ENCODE measurements at places on chromosomes 7 and 10.
A peak's percentile ranks its signal among the peaks of the same experiment; 100 is the strongest.

DNA sequence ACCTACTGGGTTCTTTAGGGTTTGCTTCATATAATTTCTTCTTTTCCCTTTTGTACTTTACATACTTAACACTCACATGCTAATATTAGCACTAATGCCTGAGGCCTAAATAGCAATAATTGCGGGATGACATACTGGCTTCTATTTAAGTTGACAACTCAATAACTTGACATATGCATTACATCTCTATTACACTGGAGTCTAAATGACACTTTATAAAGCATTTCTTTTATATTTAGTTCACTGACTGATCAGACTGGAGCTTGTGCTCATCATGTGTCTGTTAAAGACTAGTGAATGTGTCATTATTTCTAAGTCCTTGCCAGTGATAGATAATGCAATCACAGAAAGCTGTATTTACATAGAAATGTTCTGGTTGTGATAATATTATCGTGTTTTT lies 472.1 kb upstream of the SEMA3A start:
- DNase-seq: no peak

GRCh38 chr10:34811126-34811967 lies 3.7 kb downstream of the PARD3 start:
- no peak for DNase-seq

DNA sequence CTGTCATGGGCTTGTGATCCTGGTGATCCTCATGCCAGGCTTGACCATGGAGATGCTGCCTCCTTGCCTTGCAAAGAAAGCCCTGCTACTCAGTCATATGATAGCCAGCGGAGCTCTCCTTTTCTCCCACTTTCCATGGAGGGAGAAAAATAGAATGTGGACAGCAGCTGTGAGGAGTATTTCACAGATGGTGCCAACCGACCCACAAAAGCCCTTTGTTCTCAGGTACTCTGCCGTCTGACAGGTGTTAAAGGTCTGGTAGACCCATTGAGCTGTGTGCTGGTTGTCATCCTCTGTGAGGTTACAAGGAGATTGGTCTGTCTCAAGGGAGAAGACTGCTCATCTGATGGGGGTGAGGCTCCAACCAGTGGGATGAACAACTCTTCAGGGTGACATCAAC lies 29.5 kb upstream of the COBL start:
- DNase-seq: no peak

DNA sequence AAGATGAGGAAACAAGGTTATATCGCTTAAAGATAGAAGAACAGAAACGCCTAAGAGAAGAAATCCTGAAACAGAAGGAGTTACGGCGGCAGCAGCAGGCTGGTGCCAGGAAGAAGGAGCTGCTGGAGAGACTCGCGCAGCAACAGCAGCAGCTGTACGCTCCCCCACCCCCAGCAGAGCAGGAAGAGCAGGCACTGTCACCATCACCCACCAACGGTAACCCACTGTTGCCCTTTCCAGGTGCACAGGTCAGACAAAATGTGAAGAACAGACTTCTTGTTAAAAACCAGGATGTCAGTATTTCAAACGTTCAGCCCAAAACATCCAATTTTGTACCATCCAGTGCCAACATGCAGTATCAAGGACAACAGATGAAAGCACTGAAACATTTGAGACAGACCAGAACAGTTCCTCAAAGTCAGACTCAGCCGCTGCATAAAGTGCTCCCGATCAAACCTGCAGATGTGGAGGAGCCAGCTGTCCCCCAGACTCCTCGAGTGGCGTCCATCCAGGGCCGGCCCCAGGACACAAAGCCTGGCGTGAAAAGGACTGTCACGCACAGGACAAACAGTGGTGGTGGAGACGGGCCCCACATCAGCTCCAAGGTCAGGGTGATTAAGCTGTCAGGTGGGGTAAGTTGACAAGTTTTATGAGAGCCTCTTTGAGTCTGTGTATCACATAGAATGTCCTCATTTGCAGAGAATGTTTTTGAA lies 67.1 kb downstream of the SHH start:
- no peak for DNase-seq

DNA sequence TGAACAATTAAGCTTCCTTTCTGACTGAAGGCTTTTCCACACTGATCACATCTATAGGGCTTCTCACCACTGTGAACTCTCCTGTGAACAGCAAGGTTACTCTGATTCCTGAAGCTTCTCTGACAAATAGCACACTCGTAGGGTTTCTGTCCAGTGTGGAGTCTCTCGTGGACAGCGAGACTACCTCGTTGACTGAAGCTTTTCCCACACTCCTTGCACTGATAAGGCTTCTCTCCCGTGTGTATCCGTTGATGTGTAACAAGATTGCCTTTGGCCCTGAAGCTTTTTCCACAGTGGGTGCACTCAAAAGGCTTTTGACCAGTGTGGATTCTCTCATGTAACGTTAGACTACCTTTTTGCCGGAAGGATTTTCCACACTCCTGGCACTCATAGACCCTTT lies 4.4 kb downstream of the ZNF32 start:
- no peak for DNase-seq

GRCh38 chr10:43057231-43057711 lies 19.6 kb upstream of the RET start:
- no peak for DNase-seq

- DNase-seq: peak; percentile 66
Measured at GRCh38 chr10:7872041-7872442, 53.7 kb downstream of the TAF3 start.

DNA sequence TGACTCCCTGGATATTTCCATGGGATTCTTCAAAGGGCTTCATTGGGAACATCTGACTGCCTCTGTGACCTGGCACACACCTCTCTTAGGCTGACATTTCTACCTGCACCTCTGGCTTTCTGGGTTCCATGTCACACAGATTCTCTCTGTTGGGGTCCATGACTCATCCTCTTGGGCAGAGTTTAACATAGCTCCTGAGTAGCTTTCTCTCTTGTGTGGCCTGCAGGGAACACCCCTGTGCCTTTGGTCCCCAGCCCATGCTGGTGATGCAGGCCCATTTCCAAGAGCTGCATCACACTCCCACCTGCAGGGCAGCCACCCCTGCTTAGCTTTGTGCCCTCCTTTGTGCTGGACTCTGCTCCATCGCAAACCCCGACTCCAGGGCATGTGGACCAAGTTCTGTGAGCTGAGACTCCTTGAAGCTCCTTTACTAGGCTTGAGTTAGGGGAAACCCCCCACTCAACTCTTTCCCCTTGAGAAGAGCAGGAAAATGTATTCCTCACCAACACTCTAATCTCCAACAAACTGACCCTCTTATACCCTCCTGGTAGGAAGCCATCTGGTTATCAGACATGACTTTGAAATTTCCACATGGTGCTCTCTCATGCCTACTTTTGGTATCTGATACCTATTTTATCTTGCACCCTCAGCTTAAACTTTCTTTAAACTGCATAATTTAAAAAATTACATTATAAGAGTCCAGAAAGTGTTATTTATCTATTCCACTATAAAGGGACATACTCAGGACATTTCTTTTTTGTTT lies 93.3 kb downstream of the ZNF777 start:
- no peak for DNase-seq

- no peak for DNase-seq
Measured at GRCh38 chr10:124802313-124802675, 675 bp downstream of the ABRAXAS2 start.

DNA sequence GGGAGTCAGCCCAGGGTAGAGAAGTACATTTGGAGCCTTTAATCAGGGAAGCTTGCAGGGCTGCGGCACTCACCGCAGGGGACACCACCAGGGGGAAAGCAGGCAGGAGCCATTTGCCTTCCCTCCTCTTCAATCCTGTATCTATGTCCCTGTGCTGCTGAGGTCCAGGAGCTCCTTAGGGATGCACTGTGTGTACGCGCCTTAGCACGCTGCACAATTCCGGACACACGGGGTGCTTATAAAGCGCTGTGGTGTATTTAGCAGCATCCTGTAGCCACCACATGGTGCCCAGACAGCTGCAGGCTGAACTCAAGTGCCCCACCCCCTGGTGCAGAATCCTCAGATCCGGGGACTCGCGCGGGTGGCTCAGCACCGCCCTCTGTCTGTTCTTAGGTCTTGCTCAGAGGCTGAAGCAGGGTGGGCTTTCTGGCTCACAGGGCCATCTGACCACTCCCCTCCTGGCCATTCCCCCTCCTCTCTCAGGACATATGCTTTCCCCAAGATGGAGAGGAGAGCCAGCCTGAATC lies 421.4 kb downstream of the SDK1 start:
- DNase-seq: no peak

- no peak for DNase-seq
Measured at GRCh38 chr7:122344303-122344620, 39.7 kb upstream of the FEZF1 start.

GRCh38 chr10:19252531-19252930 lies 203.9 kb downstream of the MALRD1 start:
- DNase-seq: no peak

- DNase-seq: peak; percentile 6
Measured at GRCh38 chr10:75043256-75044131, 68.0 kb upstream of the SAMD8 start.

GRCh38 chr10:16599662-16600061 lies 78.0 kb upstream of the C1QL3 start:
- DNase-seq: no peak

DNA sequence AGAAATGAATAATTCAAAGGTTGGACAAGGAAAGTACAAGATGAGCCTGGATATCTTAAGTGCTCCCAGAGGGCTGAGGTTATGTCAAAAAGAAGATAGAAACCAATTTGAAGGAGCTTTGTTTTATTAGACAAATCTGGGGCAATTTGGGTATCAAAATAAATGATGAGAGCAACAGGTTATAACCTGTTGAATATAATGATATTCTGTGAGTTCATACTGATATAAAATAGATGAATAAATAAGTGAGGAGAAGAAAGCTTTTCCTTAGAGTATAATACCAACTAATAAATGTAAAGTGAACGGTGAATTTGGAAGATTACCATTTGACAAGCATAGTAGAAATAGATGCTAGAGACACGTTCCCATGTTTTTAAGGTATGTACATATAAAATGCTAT lies 544.2 kb upstream of the ANKRD30A start:
- no peak for DNase-seq

- DNase-seq: no peak
Measured at GRCh38 chr7:55657654-55658053, 85.4 kb upstream of the VOPP1 start.

DNA sequence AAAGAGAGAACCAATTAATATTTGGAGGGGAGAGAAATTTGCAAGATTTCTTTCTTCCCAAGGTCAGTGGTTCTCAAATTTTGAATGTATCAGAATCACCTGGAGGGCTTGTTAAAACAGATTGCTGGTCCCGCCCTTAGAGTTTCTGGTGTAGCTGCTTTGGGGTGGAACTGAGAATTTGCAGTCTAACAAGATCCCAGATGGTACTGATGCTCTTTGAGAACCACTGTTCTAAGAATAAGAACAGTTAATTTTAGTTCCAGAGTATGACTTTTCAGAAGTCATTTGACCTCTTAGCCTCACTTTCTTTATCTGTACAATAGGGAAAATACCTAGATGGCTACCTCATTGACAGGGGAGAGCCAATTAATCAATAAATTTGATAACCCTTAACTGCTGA lies 161.6 kb downstream of the PRKG1 start:
- no peak for DNase-seq

DNA sequence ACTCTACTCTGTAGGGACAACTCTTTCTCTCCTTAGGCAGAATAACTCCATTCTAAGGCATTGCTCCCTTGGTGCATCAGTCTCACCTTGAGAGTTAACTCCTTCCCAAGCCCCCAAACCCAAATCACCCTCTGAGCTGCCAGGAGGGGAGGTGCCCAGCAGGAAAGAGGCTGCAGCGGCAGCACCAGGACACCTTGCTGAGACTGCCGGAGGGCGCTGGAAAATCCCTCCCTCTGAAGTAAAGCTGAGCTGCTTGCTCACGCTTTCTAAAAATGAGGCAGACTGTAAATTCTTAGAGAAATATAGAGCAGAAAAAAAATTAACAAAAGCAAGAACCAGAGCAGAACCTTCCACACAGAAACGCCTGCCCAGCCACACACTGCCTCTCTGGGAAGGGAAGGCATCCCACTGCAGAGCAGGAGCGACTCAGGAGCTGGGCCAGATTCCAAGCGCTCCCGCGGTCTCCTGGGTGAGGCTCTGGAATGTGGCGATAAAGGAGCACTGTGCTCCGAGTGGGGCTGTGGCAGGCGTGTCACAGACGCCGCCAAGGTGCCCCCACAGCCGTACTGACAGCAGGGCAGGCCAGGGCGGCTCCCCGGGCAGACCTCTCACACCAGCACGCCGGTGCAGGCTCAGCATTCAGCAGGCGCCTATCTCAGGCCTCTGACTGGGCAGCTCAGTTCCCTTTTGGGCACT lies 202.1 kb downstream of the TNS3 start:
- DNase-seq: no peak

GRCh38 chr10:20303453-20304152 lies 487.4 kb downstream of the PLXDC2 start:
- DNase-seq: no peak

GRCh38 chr7:27875061-27875460 lies 135.1 kb downstream of the TAX1BP1 start:
- no peak for DNase-seq

- DNase-seq: no peak
Measured at GRCh38 chr7:134548877-134549276, at the start of gene AKR1B15. TSS of gene AKR1B15 (plus strand) at chr7:134549110. CDS start at chr7:134564620, 15,510 bp downstream.

DNA sequence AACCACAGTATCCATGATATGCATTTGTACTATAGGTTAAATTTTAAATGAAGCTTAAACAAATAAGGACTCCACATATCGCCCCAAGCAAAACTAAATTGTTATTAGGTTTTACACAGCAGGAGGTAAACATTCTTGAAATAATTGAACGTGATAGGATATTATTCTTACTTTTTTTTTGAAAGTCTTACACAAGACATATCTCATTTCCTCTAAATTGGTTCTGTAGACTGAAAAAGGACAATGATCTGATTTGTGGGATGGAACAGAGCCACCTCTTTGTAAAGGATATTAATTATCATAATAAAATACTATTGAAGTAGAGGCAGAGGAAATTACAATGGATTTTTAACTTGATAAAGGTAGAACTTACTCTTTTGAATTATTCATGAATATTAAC lies 155.1 kb upstream of the SEMA3D start:
- no peak for DNase-seq

DNA sequence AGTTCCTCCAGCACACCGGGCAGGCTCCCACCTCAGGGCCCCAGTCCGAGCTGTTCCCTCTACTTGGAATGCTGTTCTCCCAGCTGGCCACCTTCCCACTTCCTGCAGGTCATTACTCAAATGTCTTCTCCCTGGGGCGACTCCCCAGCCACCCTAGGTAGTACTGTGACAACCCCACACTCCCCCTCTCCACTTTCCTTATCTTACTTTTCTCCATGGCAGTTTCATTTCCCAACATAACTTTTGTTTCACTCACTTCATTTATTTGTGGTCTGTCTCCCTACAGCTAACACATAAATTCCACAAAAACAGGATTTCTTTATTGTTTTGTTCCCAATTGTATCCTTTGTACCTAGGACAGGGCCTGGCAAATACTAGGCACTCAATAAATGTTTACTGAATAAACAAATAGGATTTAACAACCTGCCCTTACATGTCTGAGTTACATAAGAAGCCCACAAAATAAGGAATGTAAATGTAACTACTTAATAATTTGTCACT lies 76.5 kb downstream of the JAZF1 start:
- DNase-seq: no peak
